Stimulated activated CD8-positive, alpha-beta memory T cell treated with anti-CD3 and anti-CD28 coated beads, Interleukin-15, amount 100 ng/mL, for 48 hours (primary cell): ENCODE measurements at places on chromosomes 2 and 18.

DNA sequence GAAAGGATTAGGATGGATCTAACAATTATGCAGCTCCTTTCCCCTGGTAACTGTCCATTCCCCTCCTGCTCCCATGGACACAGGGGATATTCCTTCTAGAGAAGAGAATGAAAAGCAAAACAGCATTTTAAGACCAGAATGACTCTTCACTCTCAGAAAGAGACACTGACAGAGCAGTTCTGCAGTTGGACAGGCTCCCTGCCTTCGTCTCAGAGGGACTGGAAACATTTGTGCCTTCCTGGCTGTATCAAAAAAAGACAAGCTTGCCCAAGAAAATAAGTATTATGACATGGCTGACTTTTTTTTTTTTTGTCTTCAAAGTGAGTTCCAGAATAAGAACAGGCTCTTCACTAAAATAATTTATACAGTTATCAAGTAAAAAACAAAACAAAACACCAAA, 9.5 kb downstream of the PID1 start:
- DNase-seq: no peak

- no peak for DNase-seq
Measured at GRCh38 chr2:1795261-1796231, 51.2 kb upstream of the PXDN start.

- no peak for DNase-seq
Measured at GRCh38 chr2:71130905-71131244, 441 bp downstream of the MPHOSPH10 start.

GRCh38 chr18:56639104-56639381, 651 bp upstream of the TXNL1 start:
- no peak for DNase-seq

DNA sequence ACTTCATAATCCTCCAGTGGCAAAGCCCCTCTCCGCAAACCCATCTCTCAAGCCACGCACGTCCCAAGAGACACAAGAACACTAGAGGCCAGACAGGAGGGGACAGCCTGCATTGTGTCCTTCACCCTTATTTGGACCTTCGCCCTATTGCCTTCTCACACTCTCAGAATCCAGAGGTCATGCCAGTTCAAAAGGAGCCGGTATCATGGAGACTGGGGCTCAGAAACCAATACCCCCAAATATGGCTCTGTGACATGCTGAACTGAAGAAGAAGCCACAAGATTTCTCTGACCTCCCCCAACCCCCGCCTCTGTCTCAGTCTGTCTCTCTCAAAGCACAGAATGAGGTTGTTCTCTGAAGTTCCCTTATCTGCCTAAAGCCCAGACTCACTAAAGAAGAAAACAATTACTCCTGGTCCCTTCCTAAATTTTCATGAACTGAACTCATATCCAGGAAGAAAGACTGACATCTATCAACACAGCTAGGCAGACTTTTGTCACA, 19.2 kb upstream of the SPATA3 start:
- DNase-seq: no peak

- no peak for DNase-seq
Measured at GRCh38 chr2:197838579-197838978, 34.2 kb downstream of the PLCL1 start.

GRCh38 chr2:78061732-78062131, 539.6 kb upstream of the LRRTM4 start:
- DNase-seq: no peak

GRCh38 chr2:112805542-112805941, 21.2 kb upstream of the IL1A start:
- no peak for DNase-seq

DNA sequence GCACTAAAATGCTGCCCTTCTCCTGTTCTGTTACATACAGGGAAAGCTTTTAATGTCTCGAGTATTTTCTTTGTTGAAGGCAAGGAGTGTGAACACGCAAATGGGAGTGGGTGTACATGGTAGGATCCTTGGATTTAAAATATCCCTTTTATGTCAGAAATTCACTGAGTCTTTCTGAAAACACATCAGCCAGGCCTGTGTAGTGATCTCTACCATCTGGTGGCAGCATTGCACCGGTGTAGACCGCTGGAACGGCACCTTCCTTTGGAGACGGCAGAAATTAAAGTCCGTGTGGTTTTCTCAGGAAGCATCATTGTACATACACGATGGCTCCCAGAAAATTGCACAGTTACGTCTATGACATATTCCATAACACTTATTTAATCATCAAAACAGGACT, 515.8 kb downstream of the GALR1 start:
- DNase-seq: no peak

DNA sequence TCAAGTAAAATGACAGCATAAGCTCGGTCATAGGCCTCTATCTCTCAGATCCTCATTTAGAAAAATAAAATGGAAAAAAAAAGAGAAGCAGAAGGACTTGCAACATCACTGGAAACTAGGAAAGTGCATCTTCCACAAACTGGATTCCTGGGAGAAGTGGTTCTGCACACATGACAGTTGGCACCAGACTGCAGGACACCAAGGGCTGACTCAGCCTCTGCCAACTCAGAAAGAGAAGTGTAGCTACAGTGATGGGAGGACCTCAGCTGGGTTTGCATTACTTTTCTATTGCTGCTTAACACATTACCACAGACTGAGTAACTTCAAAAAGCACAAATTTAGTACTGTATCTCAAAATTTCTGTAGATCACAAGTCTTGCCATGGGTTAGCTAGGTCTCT, 409.5 kb upstream of the GCFC2 start:
- DNase-seq: no peak

DNA sequence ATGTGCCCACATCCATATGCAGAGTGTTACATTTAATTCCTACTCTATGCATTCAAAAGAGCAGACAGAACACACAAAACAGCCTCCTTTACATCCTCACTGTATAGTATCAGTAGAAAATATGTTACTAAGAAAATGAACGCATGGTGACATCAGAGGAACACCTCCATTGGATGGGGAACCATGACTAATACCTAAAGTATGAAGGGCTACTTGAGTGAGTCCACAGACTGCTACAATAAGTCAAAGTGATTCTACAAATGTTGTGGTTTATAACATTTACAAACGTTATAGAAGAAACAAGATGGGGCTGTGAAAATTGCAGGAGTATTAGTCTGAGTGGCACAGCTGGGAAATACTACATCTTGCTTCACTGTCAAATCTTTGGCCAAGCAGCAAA, 1830.9 kb upstream of the PIK3C3 start:
- DNase-seq: no peak

DNA sequence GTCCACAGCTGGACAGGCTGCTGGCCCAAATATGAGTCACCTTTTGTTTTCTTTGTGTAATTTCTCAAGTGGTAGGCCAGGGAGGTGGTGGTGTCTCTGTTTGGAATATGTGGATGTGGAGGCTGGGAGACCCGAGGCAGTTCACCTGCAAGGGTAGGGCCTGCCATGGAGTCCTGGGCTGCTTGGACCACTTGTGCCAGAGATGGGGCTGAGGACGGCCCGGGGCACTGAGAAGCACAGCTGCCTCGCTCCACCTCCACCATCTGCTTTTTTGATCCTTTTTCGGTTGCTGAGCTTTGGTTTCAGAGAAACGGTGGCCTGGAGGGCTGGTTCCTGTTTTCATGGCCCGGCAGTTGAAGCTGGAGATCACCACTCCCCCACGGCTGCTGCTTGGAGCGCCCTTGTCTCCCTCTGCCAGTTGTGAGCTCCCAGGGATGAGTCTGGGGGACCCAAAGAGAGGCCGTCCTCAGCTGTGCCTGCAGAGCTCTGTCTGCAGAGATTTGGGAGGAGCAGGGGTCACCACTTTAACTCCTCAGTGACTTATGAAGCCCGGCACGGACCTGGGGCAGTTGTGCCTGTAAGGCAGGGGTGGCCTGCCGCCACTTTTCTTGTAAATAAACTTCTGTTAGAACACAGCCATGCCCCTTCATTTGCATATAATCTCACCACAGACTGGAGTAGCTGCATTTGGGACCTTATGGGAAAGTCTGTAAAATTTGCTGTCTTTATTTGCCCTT, 67.6 kb upstream of the MCFD2 start:
- DNase-seq: no peak

- no peak for DNase-seq
Measured at GRCh38 chr2:210584834-210585233, 28.4 kb downstream of the CPS1 start.

GRCh38 chr2:100614455-100615000, 51.7 kb downstream of the PDCL3 start:
- no peak for DNase-seq

- DNase-seq: no peak
Measured at GRCh38 chr2:134513465-134513804, 205.4 kb downstream of the TMEM163 start.

DNA sequence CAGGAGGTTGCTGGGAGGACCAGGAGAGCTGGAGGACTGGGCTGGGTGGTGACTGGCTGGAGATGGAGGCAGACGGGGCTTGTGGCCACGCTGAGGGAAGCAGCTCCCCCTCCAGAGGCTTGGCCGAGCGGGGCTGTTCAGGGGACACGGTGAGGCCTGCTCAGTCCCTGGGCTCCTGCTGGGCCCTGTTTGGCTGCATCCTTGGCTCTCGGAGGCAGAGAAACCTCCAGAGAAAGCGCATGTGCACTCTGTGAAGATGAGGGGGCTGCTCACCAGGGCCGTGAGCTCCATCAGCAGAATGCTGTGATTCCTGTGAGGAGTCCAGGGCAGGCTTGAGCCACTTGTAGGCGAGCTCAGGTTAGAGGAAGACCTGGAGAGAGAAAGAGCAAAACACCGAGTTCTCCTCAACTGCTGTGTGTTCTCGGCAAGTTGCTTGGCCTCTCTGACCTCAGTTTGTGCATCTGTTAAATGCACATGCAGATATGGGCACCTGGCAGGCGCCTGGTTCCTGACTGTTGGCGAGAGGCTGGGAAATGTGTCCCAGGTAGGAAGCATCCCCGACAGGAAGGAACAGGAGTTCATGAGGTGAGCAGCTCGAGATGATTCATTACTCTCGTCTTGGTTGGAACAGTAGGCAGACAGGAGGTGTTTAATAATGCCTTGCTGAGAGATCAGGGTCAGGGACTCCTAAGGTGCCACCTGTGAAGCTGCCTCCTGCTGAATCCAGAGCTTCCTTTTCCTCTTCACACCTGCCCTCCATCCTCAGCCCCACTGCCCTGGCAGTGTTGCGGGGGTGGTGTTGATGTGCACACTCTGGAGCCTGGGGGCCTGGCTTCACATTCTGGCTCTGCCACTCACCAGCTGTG, 941 bp downstream of the ZAP70 start:
- no peak for DNase-seq

DNA sequence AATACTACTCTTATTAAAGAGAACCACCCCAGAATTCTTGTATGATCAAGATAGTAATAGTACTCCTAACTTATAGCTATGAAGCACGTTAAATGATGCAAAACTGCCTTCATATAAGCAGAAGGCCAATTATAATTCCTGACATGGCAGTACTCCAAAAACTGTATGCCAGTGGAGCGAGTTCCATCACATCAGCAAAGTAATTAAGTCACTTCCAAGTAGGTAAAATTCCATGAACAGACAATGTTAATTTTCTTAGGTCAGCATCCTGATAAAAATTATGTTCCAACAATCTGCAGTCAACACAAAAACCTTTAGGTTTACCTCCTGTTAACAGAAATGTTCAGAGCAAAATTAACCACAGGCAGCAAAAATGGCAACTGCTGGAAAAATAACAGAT, 136.7 kb downstream of the CDH2 start:
- DNase-seq: no peak

- no peak for DNase-seq
Measured at GRCh38 chr2:202203348-202203747, 35.0 kb downstream of the SUMO1 start.

- DNase-seq: no peak
Measured at GRCh38 chr2:181142514-181142913, 162.1 kb downstream of the UBE2E3 start.

DNA sequence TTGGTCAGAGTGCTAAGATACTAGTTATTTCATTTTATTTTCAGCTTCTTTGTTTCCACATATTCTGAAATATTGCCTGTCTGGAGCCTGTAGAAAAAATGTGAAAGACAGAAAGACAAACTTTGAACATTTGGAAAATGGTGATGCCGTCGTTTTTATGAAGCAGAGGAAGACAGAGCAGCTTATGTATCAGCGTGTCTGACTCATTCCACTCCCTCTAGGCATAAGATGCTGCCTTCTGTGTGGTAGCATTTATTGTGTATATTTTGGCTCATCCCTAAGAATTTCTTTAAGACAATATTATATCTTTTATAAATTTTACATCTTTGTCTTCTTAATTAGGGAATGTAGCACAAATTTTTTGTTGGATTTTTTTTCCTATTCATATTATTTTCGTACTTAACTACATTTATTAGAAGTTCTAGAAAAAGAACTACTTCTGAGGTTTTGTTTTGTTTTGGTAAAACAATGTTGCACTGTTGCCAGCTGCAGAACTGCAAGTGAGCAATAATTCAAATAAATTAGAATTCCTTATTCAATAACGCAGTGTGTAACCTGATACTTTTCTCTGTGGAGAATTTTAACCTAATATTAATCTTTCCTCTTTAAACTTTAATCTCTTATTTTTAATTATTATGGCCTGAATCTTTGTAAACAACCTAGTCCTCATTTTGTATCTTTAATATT, 300.4 kb downstream of the ZNF407 start:
- no peak for DNase-seq

DNA sequence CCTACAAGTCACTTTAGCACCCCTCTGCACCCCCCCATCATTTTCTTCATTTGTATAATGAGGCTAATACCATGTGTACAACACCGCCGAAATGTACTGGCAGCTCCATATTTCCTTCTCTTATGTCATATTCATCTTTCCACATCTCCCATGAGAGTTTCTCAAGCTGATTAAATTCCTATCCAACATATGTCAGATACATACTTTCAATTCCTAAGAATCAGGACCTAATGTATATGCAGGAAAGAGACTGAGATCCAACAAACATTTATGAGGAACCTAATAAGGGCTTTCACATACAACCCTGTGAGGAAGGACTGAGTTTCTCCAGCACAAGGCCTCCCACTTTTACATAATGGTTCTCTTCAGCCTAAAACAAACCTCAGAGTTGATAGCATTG, 41.9 kb downstream of the PRKD3 start:
- DNase-seq: no peak

DNA sequence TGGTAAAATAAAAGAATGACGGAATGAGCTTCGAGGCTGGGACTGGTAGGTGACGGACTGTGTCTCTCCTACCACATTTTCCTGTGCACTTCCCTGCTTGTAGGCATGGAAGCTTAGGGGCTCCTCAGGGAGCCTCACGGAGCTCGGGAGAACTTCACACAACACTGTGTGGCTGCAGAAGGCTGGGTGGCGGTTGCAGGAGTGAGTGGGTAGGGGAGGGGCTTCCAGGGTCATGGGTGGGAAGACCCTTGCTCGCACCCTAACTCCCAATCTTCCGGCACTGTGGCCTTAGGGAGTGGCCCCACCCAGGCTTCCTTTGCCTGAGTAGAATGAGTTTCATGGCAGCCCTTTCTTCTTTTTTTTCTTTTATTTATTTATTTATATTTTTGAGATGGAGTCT, 128.6 kb downstream of the INHBB start:
- no peak for DNase-seq

- no peak for DNase-seq
Measured at GRCh38 chr2:58515827-58516573, 274.9 kb upstream of the FANCL start.
